COR-L47 (cell line): ENCODE measurements at places on chromosomes 13 and 19.

- no peak for DNase-seq
Measured at GRCh38 chr13:44484562-44485138, 91.5 kb downstream of the TSC22D1 start.

DNA sequence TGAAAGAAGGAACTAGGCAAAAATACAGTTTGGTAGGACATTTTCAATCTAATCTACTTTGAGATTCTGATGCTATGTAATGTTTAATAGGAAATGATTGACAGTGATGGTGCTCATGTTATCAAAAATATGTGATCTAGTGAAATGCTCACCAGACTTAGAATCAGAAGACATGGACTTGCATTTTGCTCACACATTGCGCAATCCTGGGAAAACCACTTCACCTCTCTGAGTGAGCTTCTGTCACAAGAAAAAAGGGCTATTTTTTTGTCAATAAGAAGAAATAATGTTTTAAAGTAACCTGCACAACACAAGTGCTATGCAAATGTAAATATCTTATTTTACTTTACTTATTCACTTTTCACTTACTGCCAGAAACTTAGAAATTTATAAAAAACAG is 380.9 kb upstream of the HTR2A start:
- no peak for DNase-seq

DNA sequence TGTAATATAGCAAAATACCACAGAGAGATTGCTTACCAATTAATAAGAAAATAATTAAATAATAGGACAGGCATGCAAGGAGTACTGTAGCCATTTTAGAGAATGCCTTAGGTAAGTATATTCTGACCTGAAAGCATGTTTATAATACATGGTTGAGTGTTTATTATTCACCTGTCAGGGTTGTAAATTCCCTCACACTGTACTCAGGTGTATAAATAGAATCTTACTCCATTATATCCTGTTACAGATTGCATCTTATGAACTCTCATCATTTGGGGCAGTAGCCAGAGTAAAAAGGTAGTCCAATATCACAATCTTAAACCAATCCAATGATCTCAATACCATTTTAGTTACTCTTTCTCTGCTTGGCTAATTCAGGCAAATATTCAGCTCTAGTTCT is 35.8 kb upstream of the GTF2F2 start:
- DNase-seq = no peak

- no peak for DNase-seq
Measured at GRCh38 chr13:27130979-27131623, 40.5 kb downstream of the USP12 start.

DNA sequence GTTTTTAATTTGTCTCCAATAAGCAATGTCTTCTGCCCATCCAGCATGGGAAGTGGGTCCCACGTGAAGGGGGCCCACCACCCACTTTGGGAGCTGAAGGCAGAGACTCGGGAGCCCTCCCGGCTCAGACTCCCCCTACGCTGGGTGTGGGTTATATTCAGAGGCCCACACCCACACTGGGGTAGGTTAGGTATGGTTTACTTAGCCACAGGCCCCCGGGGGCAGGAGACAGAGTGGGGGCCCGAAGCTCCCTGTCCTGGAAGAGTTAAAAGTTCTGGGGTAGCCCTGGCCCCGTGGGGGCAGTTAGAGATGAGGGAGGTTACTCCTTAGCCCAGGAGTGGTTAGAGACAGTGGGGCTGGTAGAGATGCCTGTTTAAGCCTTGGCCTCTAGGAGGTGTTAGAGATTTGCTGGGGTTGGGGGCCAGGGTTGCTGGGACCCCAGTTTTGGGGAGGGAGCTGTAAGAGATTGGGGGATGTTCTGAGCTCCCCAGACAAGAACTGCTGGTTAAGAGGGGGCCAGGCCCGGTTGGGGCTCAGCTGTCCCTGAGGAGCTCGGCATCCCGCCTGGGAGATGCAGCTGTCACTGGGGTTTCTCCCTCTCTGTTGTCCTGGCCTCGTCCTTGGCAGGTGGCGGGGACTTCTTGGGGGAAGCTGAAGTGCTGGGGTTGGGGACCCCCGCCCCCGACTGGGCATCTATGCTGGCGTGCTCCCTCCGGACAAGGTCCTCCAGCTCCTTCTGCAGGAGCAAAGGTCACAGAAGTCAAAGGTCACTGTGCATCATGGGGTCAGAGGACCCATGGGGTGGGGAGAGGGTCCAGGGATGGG is 712 bp upstream of the RINL start:
- no peak for DNase-seq

DNA sequence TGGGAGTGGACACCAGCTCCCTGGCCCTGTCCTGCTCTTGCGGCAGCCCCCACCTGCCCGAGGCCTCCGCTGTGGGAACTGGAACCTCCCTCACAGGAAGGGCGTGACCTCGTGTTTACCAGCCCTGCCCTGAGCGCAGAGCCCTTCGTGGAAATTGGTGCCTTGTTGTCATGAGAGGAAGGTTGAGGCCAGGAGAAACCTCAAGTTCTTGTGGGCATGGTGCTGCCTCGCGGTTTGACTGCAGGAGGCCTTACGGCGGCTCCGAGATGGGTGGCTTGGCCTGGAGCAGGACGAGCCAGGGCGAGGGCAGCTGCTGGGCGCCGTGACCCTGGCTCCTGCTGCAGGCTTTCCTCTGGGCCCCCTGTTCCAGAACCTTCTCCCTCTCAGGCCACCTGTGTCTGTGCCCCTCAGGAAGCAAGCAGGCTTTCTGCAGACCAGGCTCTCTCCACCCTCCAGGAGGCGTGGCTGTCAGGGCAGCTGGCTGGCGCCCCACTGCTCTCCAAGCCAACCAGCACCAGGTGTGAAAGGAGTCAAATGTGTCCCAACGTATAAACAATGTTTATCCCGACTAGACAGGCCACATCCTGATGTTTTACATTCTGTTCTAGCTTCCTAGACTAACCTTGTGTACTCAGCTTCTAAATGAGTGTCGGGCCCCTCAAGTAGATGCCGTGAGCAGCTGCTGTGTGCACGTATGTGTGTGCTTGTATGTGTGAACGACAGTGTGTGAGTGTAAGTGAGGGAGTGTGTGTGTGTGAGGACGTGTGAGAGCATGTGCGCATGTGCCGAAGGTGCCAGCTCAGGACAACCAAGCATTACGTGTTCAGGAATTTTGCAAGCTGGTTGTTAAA is 10.4 kb upstream of the RASA3 start:
- DNase-seq = peak; percentile 93

GRCh38 chr13:28557725-28558520 is 63.0 kb upstream of the FLT1 start:
- no peak for DNase-seq

DNA sequence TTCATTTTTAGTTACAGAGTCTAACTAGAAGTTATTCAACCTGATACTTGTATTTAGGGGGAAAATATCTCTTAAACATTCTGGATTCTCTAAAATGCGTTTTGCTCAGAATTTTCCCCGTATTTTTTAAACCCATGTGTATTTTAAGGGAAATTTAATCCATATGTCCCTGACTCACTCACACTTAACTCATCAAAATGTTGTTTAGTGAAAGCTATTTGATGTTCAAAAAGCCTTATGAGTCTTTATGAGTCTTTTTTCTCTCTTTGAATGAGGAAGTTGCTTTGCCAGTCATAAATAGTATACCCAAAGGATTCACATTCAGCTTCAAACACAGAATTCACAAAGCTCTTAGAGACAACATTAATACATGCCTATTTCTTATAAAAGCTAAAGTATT is 16.4 kb downstream of the MAB21L1 start:
- no peak for DNase-seq

DNA sequence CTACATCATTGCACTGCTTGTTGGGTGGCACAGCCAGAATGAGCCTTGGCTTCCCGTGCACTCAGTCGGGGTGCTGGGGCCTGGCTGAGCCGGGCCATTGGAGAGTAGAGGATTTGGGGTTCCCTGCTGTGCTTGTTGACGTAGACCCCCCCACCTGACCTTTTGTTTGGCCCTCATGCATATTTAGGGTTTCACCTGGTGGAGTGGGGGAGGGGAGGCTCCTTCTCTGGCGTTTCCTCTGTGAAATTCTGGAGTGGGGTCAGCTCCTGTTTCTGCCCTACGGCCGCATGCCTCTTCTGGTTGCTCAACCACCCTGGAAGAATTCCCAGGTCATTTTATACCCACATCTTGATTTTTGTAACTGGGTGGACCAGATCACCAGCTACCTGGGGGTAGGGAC is 82.8 kb downstream of the SIPA1L3 start:
- DNase-seq = no peak
